ENCODE measurements at places on chromosomes 6 and 20.

DNA sequence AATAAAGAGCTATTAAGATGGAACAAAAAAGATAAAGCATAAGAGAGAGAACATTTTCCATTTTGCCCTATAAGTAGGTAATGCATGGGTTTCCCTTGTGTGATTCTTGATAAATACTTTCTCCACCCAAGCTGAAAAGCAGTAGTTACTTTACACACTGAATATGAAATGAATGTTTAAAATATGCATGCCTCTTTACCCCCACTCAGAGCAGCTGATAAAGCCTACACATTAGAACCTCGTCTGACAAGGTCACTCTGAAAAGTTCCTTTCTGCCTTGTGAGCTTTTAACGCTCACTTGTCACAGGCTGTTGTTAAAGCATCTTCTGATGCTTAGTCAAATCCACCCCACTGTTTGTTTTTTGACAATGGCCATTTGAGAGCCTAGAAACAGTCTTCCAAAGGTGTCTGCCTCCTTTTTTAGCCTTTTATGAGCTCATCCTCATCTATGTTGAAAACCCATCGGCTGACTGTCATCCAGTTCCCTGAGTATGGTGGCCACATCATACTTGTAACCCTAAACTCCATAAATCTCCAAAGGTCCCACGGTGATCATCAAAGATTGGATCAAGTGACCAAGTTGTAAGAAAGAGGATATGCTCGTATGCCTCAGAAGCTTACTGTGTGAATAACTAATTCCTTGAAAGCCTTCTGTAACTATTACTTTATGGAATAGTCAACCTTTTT lies 102.8 kb downstream of the ATXN1 start:
- DNase-seq = no peak

DNA sequence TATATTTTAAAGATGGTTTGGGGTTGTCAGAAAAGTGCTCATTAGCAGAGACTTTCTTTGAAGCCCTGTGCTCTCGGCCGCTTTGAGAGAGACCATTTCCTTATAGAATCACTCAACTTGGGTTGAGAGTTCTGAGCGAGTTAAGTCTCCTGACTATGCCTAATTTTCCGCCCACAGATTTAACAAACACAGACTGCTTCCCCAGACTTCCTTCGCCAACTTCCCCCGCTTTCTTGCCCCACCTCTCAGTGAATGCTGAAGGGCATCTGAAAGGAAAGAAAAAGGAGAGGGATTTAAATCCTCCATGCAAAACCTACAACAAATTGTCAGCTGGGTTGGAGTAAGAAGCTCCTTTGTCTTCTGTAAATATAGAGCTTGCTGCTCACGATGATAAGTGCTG lies 224.0 kb downstream of the EYA2 start:
- DNase-seq = no peak

- DNase-seq = no peak
These were observed 14.1 kb downstream of the CD93 start for GRCh38 chr20:23071996-23072395.

DNA sequence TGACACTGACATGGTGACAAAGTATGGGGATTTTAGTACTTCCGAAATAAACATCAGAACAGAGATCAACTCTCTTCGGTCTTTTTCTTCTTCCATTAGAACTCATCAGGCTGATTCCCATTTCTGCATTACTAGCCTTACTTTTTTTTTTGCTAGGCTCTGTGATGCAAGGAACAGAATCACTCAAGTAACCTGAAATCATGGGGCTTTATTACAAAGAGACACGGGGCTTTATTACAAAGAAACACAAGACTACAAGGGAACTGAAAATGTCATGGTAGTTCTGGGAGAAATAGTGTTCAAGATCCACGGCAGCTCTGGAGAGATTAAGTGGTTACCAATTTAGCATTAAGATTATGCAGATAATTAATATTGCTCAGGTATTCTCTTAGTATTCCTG lies 11.6 kb downstream of the SOX4 start:
- DNase-seq = no peak

- no peak for DNase-seq
These were observed 728 bp downstream of the PSMA7 start for GRCh38 chr20:62142252-62143080.

DNA sequence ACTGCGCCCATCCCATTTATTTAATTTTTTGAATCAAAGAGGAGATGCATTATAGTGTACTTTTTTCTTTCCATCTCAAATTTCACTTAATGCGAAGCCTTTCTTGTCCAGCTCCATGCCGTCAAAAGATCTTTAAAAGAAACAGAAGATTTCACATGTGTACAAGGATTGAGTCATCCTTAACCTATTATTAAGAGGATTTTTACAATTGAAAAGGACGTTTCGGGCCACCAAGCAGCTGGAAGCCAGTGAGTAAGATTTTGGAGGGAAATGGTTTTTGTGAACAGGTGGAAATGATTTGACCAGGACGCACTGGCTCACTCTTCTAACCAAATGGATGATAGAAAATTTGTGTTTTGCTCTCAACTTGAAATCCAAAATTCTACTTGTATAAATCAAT lies 15.1 kb upstream of the CCDC170 start:
- no peak for DNase-seq

GRCh38 chr6:78605909-78606446 lies 261.4 kb upstream of the IRAK1BP1 start:
- no peak for DNase-seq

GRCh38 chr20:39311851-39312506 lies 349.8 kb downstream of the DHX35 start:
- DNase-seq = no peak

DNA sequence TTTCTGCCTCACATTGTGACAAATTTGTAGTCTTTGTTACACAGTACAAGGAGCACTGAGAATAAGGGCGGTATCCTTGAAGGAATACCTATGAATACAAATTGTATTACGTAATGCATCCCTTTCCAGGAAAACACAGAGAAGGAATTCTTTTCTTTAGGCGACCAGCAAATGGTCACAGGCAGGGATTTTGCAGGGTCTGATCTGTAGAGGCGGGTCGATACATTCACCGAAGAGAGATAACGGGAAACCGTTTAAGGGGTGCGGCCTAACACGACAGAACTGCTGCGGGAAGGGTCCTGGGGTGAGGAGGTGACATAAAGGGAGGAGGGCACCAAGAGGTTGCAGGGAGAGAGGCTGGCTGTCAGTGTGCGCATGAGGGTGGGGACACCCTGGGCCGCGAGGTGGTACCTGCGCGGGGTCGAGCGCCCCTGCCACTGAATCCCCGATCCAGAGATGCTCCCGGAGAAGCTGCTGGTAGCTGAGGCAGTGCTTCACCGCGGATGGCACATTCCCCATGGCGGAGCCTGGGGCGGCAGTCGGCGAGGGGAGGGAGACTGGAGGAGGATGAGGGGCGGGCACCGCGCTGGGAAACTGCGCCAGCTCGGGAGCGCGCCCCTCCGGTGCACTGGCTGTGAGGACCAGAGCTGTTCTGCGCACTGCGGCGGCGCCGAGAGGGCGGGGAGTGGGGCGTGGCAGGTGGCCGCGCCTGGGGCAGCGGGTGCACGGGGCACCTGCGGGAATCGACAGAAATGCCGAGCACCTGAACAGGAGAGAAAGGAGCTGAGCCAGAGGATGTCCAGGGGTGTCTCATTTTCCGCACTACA lies at the start of gene HMGCLL1:
TSS of gene HMGCLL1 (minus strand) at position 656 of the 827 bp plus-strand sequence. CDS start at position 519, 137 bp downstream.
- no peak for DNase-seq

DNA sequence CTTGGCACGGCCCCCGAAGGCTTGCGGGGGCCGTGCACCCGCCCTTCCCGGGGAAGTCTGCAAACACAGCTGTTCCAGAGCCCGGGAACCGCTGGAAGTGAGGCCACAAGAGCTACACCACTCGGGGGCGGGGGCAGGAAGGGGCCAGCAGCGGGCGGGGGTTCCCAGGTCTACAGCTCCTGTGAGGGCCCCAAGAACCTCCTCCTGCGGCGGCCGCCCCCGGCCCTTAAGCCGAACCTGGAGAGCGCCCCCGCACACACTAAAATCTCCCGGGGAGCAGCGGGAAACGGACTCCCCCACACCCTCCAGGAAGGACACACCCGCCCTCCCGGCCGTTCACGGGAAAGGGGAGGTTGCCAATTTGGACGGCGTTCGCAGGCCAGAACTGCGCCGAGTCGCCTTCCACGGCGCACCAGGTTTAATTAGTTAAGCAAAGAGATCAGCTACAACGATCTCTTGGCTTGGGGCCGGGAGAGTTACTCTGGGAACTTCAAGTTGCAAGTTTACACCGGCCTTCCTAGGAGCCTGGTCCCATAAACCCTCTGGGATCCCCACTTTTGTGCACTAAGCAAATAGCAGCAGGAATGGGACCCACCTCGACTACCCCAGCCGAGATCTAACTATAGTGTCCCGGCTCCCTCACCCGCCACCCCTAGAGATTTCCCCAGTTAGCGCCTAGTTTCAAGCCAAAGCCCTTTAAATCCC lies 1.7 kb downstream of the JAG1 start:
- DNase-seq = no peak

- DNase-seq = no peak
These were observed 70.2 kb upstream of the CD93 start for GRCh38 chr20:23156170-23156841.

DNA sequence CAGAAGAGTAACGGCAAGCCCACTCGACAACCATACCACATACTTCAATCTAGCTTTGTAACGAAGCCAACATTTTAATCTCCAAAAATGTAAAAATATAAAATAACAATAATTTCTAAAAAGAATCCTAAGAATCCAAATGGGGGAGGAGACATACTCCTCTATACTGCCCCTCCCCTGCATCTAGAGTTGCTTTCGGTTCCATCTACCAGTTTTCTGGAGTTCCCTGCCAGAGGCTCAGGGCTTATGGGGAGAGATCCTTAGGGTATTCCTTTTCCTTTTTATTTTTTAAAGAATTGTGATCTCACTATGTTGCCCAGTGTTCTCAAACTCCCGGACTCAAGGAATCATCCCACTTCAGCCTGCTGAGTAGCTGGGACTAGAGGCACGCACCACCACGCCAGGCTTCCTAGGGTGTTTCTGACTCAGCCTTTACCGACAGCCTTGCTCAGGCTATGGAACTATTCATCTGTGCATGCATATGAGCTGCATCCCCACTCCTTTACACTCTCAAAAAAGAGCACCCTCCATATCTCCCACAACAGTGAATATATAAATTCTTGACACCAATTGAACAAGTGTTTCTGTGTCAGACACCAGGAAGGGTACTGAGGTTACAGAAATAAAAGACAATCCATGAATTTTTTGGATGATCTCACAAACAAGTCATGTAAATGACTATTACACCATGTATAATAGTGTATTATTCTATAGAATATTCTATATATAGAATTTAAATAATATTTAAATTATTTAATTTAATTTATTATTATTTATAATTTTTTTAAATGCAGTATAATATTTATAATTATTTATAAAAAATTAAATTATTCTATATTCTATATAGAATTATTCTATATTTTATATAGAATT lies 40.7 kb upstream of the UBR2 start:
- no peak for DNase-seq

GRCh38 chr6:25172819-25173218 lies 106.4 kb upstream of the CARMIL1 start:
- no peak for DNase-seq

DNA sequence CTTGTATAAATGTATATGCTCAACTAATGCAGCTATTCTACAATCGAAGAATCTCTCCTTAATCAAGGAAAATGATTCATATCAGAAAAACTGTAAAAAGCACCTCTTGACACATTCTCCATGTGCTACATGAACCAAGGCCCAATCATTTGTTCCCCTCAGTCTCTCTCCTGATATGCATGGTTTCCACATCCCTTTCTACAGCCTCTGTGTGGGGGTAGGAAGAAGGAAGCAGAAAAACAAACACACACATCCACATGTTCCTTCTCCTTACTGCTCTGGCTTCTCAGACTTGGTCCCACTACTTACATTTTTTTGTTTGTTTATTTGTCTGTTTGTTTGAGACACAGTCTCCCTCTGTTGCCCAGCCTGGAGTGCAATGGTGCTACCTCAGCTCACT lies 510.5 kb downstream of the PRKN start:
- no peak for DNase-seq

- no peak for DNase-seq
These were observed 506 bp downstream of the RGS17 start for GRCh38 chr6:153130515-153131036.

- DNase-seq = no peak
These were observed 2.5 kb downstream of the RNF217 start for GRCh38 chr6:124964764-124965105.

DNA sequence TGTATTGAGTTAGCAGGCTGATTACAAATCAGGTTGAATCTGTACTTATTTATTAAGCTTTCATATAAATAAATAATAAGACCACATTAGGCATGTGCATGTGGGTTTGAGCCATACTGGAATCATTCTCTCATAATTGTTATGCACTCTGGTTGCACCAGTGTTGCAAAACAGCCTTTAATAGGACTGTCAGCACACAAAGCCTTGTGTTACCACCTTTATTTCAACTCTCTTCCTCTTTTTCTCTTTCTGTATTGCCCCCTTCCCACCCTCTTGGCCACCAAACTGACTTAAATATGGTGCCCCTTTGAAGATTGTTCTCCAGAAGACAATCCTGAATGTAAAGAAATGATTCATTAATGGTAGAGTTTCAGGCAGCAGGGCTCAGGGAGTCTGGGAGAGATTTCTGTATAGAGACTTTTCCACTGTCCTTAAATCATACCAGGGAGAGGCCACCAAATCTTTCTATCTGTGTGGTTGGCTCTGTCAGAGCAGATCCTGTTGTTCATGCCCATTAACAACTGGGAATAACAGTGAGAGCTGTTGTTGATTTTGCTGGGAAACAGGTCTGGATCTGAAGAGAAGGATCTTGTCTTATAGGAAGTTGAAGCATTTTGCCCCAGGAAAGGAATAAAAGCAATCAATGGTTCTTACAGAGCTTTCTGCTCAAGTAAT lies 131.6 kb upstream of the SOX4 start:
- no peak for DNase-seq
